Activated CD4-positive, alpha-beta T cell treated with anti-CD3 and anti-CD28 coated beads, Interleukin-2, amount 50 U/mL, for 16 hours (primary cell): ENCODE measurements at places on chromosomes 5 and 9.
A peak's percentile ranks its signal among the peaks of the same experiment; 100 is the strongest.

GRCh38 chr5:79566896-79567295, 45.3 kb upstream of the TENT2 start:
- DNase-seq, result no peak

DNA sequence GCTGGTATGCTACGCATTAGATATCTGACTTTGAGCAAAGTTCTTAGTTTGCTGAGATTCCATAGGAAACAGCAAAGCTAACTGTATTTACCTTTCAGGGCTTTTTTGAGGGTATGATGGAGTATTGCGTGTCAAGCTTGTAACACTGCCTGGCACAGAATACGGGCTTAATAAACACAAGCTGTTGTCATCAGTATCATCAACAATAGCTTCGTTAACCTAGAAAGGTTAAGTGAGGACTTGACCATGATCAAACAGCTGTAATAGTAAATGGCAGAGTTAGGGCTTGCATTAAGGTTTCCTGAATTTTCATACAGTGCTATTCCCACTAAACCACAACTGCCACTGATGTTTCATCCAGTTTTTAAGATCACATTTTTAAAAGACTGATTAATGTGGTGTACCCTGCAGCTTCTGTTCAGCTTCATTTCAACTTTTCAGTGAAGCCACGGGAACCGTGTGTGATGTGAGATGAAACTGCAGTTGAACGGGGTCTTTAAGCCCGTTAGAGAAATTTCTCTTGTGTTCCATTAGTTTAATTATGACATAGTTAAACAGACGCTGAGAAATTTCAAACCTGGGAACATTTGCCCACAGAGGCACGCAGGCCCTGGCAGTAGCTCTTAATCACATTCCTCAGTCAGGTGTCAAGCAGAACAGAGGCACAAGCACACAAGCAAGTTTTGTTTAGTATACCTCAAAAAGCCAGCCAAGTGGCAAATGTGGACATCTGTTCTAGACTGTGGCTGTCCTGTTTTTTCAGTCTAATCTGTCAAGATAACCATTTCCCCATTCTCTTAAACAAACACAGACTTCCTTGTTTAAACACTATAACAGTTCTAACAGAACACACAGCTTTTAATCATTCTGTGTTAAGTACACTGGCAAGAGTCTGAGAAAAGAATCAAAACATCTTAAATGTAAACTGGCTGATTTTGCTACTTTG, 147.1 kb downstream of the ZNF608 start:
- DNase-seq, result no peak

DNA sequence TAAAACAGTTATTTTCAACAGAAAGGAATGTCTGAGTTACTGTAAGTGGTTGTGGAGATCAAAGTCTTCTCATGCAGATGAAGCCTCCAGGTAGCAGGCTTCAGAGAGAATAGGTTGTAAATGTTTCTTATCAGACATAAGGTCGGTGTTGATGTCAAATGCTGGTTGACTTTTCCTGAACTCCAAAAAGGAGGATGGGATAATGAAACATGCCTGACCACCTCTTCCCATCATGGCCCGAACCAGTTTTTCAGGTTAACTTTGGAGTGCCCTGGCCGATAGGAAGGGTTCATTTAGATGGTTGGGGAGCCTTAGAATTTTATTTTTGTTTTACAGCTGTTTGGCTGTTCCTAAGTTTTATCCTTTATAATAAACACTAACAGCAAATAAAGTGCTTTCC, 478.4 kb downstream of the ACTL7B start:
- DNase-seq, result no peak

GRCh38 chr5:76607353-76607871, 15.8 kb downstream of the F2RL2 start:
- DNase-seq, result no peak

DNA sequence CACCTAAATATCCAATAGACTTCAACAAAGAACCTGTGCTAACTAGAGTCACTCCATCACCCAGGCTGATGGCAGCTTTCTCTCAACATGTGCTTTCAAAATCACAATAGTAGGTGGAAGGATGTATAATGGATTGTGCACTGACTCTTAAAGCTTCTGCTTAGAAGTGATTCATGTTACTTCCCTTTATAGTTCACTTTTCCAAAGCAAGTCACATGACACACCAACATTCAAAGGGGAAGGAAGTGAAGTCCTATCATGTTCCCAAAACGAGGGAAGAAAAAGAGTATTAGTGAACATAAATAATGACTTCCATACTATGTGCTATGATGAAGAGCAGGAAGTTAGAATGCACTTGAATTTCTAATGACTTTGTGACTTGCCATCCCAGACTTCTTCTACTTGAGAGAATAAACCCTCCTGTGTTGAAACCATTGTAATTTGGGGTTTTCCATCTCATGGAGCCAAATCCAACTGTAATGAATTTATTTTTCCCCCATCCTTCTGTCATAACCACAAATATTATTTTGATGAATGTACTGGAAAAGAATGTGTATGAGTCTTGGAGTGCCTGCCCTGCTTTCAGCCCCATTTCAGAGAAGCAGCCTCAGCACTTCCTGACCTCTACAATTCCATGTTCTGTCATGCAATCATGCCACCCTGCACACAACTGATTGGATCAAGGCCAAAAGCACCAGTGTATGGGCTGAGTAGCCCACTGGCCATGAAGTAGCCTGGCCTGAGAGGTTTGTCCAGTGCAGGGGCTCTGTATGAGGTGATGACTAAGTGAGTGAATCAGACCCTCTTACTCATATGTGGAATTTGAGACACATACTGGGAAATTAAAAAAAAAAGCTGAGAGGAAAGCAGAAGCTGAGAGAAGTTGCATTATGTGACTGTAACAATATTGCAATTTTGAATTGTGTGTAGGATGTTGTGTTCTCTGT, 525.9 kb upstream of the CLINT1 start:
- DNase-seq, result peak; percentile 20

- no peak for DNase-seq
These were observed 393.1 kb downstream of the MAN2A1 start for GRCh38 chr5:110082863-110083262.

GRCh38 chr5:37109338-37109737, 139.8 kb downstream of the CPLANE1 start:
- no peak for DNase-seq

DNA sequence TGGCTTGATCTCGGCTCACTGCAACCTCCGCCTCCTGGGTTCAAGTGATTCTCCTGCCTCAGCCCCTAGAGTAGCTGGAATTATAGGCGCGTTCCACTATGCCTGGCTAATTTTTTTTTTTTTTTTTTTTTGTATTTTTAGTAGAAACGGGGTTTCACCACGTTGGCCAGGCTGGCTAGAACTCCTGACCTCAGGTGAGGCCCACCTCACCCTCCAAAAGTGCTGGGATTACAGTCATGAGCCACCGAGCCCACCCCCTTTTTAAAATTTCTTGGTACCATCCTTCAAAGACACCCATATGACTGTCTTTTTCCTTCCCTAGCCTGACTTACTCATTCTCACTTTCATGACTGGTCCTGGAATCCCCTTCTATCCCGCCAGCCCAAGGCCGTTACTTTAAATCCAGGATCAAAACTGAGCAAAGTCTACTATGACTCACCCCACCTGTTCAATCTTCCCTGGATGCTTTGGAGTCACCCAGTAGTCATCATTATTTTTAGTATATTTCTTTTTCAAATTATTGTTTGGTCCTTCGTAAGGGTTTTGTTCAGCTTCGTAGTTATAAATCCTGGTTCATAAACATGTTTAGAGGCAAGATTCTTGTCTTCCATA, 1.2 kb upstream of the TBCA start:
- no peak for DNase-seq

- DNase-seq, result no peak
These were observed 510 bp downstream of the NOXA1 start for GRCh38 chr9:137423514-137424291.

DNA sequence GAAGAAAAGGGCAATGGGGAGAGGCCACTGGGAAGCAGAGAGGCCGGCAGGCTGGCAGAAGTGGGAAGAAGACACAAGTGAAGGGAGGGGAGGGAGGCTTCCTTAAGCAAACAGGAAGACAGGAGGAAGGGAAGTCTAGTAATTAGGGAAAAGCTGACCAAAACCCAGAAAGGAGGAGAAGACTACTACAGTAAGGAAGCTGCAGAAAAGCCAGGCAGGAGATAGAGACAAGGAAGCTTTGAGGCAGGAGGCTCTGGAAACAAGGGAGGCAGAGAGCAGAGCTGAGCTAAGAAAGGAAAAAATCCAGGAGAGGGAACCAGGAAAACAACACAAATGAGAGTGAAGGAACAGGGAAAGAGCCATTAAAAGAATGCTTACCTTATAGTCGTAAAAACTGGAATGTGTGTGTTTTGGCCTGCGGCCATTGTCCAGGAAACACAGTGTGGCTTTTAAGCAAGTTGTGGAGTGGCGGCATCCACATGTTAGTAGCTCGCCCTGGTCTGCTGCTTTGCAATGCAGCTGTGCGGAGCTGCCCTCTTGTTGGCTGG, 317.1 kb upstream of the CLINT1 start:
- no peak for DNase-seq

GRCh38 chr9:137348769-137349470, 46.8 kb upstream of the NRARP start:
- no peak for DNase-seq

DNA sequence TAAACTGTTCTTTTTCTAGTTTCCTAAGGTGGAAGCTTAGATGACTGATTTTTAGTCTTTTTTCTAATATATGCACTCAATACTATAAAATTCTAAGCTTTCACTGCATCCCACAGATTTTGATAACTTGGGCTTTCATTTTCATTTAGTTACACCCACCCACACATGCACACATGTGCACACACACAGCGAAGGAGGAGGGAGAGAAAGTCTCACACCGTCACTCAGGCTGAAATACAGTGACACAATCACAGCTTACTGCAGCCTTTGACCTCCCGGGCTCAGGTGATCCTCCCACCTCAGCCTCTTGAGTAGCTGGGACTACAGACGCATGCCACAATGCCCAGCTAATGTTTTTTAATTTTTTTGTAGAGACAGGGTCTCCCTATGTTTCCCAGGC, 96.5 kb downstream of the SMIM23 start:
- DNase-seq, result no peak

DNA sequence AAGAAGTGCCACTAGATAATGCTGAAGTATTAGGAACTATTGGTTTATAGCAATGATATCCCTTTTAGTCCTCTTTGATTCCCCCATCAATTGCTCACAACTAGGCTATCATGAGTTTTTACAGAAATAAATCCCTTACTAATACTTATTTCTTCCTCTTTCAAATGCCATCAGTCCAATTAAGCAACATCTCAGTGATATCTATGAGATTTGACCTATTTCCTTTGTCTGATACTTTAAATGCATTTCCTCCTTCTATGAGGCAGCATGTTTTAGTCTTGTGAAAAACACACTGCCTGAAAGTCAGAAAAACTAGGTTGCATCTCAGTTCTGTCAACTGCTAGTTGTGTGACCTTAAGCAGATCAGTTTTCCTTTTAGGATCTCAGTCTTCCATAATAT, 101.6 kb downstream of the FBXW11 start:
- DNase-seq, result no peak

- no peak for DNase-seq
These were observed 239.7 kb upstream of the DAP start for GRCh38 chr5:11000515-11001353.

- DNase-seq, result no peak
These were observed 72.7 kb downstream of the SPATA31C2 start for GRCh38 chr9:88065619-88066018.

DNA sequence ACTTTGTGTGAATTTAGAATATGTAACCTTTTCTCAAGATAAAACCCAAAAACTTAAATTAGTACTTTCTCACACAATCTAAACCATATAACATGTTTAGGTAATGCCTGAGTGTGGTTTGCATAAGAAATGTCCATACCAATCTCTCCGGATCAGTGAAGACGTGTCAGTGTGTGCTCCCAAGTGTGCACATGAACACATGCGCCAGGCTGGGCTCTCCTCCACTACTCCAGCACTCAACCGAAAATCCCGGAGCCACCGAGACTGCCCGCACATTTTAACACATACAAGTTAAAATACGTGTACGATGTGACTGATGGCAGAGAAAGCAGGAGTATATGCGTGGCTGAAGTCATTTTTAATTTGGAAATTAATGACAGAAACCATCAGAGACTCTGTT, 658.4 kb downstream of the EFNA5 start:
- no peak for DNase-seq

GRCh38 chr9:36025746-36026145, 11.0 kb upstream of the RECK start:
- no peak for DNase-seq

DNA sequence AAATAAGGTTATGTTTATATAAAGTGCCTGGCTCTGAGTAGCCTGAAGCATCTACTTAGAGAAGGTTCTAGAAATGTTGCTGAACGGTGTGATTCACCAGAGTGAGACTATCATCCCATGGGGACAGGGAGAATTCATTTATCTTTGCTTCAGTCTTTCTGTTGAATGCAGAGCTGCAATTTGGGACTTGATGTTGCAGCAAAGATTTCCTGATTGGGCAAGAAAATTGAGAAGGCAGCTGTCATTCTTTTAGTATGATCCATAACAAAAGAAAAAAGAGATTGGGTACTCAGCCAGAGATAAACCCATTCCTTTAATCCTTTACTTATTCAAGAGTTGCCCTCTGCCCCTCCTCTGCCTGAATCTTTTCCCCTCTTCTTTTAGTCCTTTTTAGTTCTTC, 456.3 kb upstream of the WWC1 start:
- DNase-seq, result no peak

- DNase-seq, result no peak
These were observed 60.2 kb downstream of the PARP8 start for GRCh38 chr5:50726475-50727148.

DNA sequence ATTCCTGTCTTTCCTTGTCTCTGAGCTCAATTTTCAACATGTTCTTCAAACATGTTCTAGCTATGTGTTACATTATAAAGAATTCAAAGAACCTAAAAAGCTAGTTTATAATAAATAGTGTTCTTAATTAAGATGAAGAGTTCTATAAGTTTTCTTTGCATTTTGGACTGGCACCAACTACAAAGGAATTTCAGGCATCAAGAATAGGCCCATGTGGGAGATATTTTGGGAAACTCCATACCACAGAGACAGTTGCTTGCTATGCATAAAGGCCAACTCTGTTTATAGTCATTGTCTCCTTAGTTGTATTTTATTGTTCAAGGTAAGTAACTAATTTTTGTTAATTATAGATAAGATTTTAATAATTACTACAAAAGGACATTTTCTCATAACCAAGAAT, 4.5 kb downstream of the SLF1 start:
- no peak for DNase-seq

DNA sequence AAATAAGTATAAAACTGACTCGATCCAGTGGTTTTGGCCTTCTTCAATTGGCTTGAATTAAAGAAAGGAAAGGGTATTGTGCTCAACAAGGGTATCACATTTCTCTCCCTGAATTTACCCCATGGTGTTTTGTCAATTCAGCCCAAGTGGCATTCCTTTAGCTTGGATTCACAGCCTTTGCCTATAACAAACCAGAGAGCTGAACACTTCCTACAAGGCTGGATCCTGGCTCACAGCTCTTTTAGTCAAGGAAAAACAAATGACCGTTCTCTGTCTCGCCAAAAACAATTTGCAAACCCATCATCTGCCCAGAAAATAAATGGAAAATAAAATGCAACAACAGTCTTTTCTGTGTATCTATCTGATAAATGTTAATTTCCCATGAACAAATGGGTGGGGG, 5.7 kb downstream of the ZNF366 start:
- no peak for DNase-seq
